Adrenal gland (tissue), 19 donors: ENCODE measurements at places on chromosomes 2 and 18.

GRCh38 chr18:55349685-55350084 is 238.3 kb downstream of the TCF4 start:
- no peak for DNase-seq

GRCh38 chr18:48627216-48627615 is 88.4 kb downstream of the CTIF start:
- DNase-seq: no peak

GRCh38 chr18:55319459-55320193 is 268.4 kb downstream of the TCF4 start:
- DNase-seq: no peak

DNA sequence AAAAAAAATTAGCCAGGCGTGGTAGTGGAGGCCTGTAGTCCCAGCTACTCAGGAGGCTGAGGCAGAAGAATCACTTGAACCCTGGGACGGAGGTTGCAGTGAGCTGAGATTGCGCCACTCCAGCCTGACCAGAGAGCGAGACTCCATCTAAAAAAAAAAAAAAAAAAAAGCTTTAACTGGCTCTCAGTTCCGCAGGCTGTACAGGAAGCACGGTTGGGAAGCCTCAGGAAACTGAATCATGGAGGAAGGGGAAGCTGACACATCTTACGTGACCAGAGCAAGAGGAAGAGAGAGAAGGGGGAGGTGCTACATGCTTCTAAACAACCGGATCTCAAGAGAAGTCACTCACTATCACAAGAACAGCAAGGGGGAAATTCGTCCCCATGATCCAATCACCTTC is 505.6 kb upstream of the SLC8A1 start:
- DNase-seq: peak; percentile 7

DNA sequence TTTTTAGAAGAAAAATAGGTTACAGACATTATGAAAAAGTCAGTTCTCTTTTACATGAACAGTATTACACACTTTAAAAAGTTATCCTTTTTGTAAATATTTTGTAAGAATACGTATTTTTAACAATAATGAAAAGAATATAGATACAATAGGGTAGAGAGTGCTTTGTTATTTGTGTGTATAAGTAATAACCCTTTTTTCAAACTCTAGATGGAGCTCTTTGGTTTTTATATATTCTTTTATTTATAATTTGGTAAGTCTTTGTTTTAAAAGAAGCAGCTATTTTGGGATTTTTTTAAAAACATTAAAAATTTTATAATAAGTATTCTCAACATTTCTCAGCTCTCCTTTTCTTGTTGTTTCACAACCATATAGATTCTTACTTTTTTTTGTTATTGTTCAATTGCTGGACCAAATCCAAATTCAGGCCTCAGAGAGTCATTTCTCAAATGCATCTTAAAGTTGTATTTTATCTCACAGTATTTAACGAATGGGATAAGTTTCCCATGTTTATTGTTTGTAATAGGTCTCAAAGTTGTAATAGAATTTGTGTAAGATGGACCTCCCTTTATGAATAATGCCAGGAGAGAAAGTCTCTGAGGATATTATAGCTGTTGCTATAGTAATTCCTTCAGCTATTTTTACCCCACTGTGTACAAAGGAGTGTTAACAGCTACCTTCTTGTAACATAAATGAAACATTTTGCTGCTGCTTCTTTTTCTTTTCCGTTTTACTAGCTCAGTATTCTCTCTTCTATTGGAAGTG is 46.4 kb downstream of the ACYP2 start:
- DNase-seq: no peak

- no peak for DNase-seq
Observed at GRCh38 chr2:224918626-224919471, 123.4 kb downstream of the DOCK10 start.

- DNase-seq: no peak
Observed at GRCh38 chr2:206688990-206689389, 29.2 kb downstream of the DYTN start.

GRCh38 chr2:230758566-230759480 is 46.2 kb downstream of the CAB39 start:
- DNase-seq: no peak

- DNase-seq: no peak
Observed at GRCh38 chr18:45163871-45164270, 451.4 kb upstream of the SLC14A2 start.

GRCh38 chr2:229486673-229487072 is 215.6 kb upstream of the PID1 start:
- no peak for DNase-seq

DNA sequence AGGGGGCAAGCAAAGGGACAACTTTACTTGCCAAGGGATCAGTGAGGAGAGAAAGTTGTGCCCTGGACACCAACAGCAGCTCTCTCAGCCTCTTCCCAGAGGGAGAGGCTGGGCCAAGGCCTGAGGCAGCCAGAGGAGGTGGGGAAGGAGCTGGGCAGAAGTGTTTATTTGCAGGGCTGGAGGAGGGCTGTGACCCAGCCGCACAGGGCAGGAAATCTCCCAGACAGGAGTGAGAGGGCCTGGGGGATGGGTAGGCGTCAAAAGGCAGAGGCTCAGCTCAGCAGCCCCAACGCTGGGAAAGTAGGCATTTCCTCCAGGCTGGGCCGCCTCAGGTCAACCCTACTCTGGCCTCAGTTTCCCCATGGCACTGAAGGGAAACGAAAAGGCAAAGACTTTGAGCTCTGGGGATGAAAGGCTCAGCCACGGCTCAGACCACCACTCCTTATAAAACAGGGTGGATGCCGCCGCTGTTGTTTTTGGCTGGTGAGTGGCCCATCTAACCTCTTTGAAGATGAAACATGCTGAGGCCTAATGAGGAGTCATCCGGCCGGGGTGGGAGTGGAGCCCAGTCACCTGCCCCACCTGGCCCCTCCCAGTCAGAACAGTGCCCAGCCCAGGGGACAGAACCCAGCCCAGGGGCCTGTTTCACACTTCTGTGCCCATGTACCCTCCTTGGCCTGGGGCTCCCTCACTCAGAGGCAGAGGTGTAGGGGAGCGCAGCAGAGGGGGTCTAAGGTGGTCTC is 21.9 kb upstream of the SEMA4C start:
- DNase-seq: peak; percentile 50

GRCh38 chr2:126827371-126827770 is 71.3 kb upstream of the TEX51 start:
- no peak for DNase-seq

DNA sequence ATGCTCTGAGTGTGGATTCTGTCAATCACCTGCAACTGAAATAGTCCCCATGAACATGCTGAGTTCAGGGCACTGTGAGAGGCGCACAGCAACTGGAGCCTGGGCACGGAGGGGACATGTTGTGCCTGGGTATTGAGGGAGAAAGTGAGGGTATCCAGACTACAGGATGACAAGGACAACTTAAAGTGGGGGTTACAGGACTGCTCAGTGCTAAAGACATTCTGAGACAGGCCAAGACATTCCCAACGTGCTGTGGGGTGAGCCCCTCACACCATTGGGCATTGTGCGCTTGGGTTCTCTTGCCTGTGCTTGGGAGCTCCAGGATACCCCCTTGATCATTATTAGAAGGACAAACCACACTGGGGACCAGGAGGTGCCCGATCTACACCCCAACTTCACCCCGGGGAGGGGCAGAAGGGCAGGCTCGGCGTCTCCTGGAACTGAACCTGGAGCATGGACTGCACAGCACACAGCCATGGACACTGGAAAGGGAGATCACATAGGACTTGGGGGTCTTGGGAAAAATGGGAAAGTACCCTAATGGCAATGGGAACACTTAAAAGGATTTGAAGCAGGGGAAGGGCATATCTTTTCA is 72.5 kb upstream of the HDAC4 start:
- DNase-seq: no peak

GRCh38 chr2:40668425-40668824 is 216.5 kb upstream of the SLC8A1 start:
- DNase-seq: peak; percentile 43

GRCh38 chr18:44180683-44181082 is 500.0 kb upstream of the SETBP1 start:
- no peak for DNase-seq

- peak; percentile 59 for DNase-seq
Observed at GRCh38 chr2:109322111-109322510, 193.1 kb downstream of the SH3RF3 start.

GRCh38 chr2:128879161-128879560 is 560.5 kb upstream of the HS6ST1 start:
- DNase-seq: no peak

DNA sequence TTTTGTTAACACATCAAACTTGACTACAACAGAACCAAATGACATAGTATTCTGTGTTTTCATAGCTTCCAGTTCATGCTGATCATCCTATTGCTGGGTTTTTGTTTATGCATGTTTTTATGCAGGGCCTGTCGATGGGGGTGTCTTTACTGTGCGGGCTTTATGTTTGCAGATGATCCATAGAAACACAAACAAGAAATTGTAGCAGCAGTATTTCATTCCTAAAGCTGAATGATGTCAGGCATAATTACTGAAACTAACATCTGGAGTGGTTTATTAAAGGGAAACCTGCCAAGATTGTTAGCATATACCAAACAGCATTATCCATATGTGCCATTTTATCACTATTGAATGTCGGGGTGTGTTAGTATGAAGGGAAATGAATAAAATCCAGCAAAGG is 129.7 kb downstream of the PTPRM start:
- DNase-seq: no peak

GRCh38 chr2:13056259-13056843 is 339.6 kb downstream of the TRIB2 start:
- no peak for DNase-seq

GRCh38 chr2:120367649-120368048 is 21.7 kb downstream of the INHBB start:
- no peak for DNase-seq
